ENCODE measurements at places on chromosomes 7 and 10. TPM values are rescaled to one million over a fixed set of nuclear protein-coding genes. Genes with fewer than 3 reads are reported as not detected.
A peak's percentile ranks its signal among the peaks of the same experiment; 100 is the strongest.

Gene ZNF33B
- total RNA-seq = 16.5 TPM

DNA sequence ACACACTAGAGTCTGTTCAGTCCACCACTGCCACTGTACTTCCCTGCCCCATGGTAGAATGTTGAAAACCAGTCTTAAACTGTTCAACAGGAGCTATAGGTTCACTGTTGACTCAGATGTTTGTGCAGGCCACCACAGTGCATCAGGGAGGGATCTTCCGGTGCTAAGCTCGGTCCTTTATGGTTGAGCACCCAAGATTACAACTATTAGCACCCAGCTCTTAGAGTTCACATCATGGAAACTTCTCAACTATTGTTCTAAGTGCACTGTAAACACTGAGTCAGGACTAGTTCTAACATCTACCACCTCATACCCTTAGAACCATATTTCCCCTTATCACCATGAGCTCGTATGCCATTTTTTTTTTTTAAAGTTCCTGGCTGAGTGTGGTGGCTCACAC is 97.1 kb upstream of the MXI1 start:
- DNase-seq = no peak
- peaks cover 64% of the 10 kb centered on the region for H3K36me3 ChIP-seq
- H3K27ac ChIP-seq = no peak overlapping the region

DNA sequence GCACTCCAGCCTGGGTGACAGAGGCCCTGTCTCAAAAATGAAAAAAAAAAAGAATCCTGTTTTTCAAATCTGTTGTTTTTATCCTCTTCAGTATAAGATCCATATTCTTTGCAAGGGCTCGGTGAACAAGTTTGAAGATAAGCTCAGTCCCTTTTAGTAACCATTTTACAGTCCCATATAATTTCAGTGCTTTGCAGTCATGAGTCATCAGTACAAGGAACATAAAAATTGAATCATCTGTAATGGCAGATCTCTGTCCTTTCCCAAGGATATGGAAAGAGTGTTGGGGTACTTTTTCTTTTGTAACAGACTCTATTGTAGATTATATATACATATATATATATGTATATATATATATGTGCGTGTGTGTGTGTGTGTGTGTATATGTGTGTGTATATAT is 52.2 kb upstream of the ZPBP start:
- H3K4me3 ChIP-seq = no peak overlapping the region
- peaks cover 40% of the 10 kb centered on the region for H3K4me1 ChIP-seq
- H3K27ac ChIP-seq = no peak overlapping the region
- no peak for DNase-seq
- no peaks in the 10 kb centered on the region for H3K36me3 ChIP-seq

DNA sequence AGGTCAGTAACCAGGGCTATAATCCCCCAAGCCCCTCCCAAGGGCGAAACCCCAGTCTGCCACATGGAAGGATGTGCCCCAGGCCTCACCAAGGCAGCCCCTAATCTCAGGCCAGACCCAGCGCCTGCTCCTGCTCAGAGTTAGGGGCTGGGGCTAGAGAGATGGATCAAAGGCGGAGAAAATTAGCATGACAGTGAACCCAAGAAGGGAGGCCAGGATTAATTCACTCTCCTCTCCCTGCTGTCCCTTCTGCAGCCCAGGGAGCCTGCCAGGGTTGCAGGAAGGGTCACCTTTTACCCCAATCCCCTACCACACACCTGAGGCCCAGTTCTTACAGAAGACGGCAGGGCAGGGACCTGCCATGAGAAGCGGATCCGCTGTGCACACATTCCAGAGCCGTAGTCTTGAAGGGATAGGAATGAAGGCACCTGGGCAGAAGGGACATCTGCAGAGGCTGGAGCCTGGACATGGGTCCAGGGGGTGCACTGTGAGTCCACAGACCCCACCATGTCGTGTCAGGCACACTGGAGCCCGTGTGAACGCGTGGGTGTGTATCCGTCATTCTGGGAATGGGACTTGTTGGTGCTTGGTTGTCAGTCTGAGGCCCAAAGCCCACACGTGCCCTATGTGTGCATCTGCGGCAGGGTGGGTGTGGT is 11.9 kb upstream of the ZMIZ1 start:
- no peak overlapping the region for H3K4me3 ChIP-seq
- peaks cover 11% of the 10 kb centered on the region for H3K27me3 ChIP-seq
- H3K27ac ChIP-seq = no peak overlapping the region
- no peaks in the 10 kb centered on the region for H3K4me1 ChIP-seq
- H3K36me3 ChIP-seq = no peaks in the 10 kb centered on the region

DNA sequence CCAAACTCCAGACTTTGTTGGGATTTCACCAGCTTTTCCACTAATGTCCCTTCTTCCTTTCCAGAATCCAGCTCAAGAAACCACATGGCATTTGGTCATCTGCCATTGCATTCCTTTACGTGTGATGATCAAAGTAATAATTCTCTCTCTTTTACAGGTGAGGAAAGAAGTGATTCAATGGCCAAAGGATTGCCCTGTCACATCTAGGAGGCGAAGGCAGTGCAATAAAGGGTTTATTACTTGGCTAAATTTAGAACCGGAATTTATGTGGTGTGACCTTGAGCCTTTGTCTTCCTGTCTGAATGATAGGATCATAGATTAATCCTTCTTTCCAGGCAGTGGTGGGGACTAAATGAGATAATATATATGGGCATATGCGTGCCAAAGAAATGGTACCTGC is 58.3 kb upstream of the COBL start:
- no peaks in the 10 kb centered on the region for H3K36me3 ChIP-seq
- no peak overlapping the region for H3K4me3 ChIP-seq
- no peak for DNase-seq
- H3K4me1 ChIP-seq = no peaks in the 10 kb centered on the region
- H3K27ac ChIP-seq = no peak overlapping the region
- H3K27me3 ChIP-seq = peaks cover 2% of the 10 kb centered on the region

- H3K4me1 ChIP-seq = peaks cover 23% of the 10 kb centered on the region
- no peak overlapping the region for H3K27ac ChIP-seq
- no peak overlapping the region for H3K4me3 ChIP-seq
- H3K36me3 ChIP-seq = peaks cover 20% of the 10 kb centered on the region
- no peaks in the 10 kb centered on the region for H3K27me3 ChIP-seq
- no peak for DNase-seq
Measured at GRCh38 chr10:103111031-103111917, 81.8 kb downstream of the NT5C2 start.

DNA sequence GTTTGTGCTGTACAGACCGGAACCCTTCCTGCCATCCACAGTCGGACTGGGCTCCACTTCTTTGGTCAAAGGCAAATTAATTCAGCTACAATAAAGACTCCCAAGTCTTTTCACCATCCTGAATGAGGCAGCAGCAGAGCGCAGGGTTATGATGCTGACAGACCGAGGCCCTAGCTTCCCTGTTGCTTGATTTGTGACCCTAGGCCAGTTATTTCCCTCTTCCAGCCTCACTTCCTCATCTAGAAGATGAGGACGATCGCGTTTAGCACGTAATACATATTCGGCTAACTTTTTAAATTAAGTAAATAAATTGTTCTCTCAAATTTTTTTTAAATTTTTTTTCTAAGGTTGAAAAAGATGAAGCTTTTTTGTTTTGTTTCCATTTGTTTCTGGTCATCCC is 18.1 kb downstream of the ADRB1 start:
- peaks cover 31% of the 10 kb centered on the region for H3K4me1 ChIP-seq
- H3K27ac ChIP-seq = no peak overlapping the region
- H3K36me3 ChIP-seq = no peaks in the 10 kb centered on the region

DNA sequence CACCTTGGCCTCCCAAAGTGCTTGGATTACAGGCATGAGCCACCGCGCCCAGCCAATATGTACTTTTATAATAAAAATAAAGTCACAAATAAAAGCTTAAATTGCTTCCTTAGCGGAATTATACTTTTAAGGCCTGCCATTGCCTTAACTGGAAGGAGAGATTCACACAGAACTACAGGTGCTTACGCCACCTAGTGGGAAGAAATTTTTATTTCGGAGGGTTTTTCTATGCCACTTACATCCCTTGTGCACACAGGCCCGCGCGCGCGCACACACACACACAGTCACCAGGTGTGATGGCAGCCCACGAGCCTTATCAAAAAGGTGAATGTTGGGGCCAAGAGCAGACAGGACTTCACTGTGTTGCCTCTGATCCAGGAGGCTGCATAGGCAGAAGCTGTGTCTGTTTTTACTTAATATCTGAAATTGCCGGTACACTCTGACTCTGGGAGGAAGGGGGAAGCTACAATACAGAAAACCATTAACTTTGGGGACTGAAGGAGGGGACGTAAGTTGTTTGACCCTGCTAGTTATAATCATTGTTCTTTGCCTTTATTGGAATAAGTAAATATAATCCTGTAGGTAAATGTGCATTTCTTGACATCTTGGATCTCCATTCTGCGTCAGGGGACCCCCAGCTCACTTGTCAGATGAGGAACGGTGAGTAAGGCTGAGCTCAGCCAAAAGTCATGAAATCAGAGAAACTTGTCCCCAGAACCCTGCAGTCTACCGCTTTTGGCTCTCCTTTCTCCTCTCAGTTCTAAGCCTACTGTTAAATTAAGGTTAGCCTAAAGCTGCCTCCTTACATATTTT is 87.1 kb downstream of the SLC16A9 start:
- peak; percentile 42 for DNase-seq
- H3K36me3 ChIP-seq = no peaks in the 10 kb centered on the region
- no peak overlapping the region for H3K27ac ChIP-seq

DNA sequence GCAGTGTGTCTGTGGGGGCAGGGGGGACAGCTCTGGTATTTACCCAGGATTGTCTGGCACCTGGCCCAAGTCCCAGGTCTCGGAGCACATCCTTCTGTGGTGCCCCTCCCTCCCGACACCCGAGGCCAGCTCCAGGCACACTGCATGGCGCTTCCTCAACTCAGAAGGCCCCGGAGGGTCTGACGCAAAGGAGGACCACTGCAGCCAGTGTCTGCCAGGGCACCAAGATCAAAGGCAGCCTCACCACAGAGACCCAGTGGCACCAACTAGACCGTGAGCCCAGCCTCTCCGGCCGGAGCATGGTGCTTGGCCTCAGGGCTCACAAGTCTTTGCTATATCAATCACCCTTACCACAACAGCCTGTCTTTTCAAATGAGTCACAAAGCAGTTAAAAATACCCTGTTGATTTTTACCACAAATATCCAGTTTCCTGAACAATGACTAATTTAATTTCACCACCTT is 99.3 kb upstream of the DDC start:
- peaks cover 76% of the 10 kb centered on the region for H3K4me1 ChIP-seq
- H3K27ac ChIP-seq = peak overlapping the region; percentile 99
- H3K27me3 ChIP-seq = no peaks in the 10 kb centered on the region
- peak; percentile 74 for DNase-seq
- peaks cover 7% of the 10 kb centered on the region for H3K36me3 ChIP-seq

DNA sequence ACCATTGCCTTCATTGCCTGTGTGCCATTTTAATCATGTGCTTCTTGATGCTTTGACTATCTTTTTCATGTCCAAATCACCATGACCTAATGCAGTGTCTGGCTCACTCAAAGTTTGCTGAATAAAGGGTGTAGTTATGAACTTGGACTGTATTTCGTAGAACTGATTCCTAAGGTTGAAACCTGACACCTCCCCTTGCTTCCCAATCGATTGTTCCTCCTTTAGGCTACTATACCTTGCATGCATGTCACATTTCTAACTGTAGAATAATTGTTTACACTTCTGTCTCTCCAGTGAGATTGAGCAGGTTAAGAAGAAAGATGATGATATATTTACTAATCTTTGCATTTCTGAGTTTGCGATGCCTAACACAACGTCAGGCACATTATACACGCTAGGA is 41.0 kb upstream of the CDK1 start:
- H3K4me1 ChIP-seq = peaks cover 5% of the 10 kb centered on the region
- no peak overlapping the region for H3K4me3 ChIP-seq
- peaks cover 29% of the 10 kb centered on the region for H3K27me3 ChIP-seq
- H3K27ac ChIP-seq = no peak overlapping the region

DNA sequence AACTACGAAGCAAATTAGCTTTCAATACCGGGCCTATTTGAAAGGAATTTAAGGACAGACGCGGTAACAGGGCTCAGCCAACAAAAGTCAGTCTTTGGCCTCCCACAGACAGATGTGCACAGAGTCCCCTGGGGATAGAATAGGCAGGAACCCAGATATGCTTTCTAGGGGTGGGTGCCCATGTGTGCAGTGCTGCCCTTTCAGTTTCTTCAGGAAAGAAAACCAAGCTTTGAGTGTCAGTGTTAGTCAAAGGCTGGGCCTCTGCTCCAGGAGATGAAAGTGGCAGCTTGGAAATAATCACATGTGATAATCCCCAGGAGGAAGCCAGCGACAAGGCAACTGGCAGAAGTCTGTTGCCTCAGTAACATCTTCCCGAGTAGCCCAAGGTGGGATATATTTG is 43.8 kb upstream of the CSTF2T start:
- no peak overlapping the region for H3K27ac ChIP-seq
- H3K4me1 ChIP-seq = no peaks in the 10 kb centered on the region
- no peak for DNase-seq
- H3K36me3 ChIP-seq = no peaks in the 10 kb centered on the region
